Activated gamma-delta T cell treated with Interleukin-2 at 50 U/mL for 16 hours (primary cell): ENCODE measurements at places on chromosomes 11 and 22.

DNA sequence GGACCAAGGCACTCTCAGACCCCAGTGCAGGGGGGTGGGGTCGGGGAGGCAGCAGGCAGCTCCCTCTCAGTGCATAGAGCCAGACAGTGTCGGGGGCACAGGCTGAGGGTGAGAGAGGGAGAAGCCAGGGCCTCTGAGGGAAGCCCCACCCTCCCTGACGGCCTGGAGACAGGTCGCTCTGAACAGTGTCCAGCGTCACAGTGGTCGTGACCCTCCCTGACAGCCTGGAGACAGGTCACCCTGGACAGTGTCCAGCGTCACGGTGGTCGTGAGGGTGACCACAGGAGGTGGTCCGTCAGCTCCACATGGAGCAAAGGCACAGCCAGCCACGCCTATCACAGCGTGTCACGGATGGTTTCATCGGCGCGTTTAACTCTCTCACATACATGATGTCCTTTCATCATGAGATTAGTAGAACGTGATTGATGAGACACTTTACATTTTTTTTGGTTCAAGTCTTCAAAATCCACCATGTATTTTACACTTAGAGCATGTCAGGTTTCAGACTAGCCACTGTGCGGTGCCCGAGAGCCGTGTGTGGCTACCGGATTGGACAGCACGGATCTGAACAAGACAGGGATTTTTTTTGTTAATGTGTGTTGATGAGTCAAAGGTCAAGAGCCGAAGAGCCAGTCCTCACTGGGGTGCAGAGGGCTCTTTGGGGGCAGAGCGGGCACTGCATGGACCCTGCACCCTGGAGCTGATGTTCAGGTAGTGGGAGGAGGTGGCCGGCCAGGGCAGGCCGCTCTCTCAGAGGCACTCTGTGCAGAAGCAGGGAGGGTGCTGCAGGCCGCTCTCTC lies 23.9 kb upstream of the PANX2 start:
- no peak for DNase-seq

DNA sequence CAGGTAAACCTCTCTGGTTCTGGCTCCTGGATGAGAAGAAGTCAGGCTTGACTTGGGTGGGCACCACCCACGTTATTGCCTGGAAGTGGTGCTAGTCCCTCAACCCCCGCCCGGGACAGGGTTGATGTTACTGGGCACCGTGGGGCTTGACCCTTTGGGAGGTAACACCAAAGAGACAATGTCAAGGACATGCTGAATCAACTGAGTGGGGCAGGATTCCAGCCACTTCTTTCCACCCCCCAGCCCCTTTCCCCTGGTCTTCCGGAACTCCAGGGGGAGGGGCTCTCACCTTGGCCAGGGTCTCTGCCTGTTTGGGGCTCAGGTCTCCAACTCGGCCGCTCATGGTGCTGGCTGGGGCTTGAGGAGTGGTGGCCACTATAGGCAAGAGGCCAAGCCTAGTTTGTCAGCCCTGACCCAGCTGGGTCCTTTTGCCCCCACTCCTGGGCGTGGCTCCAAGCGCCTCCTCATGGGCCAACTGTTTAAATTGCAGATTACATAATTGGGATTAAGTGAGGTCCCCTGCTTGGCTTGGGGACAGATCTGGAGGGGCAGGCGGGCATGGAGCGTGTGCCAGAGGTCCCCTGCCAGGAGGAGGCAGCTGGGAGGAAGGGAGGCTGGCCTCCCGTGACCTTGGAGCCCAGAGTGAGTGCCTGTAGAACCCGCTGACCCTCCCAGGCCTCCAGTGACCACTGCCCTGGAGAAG lies at the start of gene SEC14L3:
Gene SEC14L3 (minus strand): TSS at position 402 of the 703 bp plus-strand sequence. CDS start 59 bp downstream, at position 343.
- DNase-seq = no peak

DNA sequence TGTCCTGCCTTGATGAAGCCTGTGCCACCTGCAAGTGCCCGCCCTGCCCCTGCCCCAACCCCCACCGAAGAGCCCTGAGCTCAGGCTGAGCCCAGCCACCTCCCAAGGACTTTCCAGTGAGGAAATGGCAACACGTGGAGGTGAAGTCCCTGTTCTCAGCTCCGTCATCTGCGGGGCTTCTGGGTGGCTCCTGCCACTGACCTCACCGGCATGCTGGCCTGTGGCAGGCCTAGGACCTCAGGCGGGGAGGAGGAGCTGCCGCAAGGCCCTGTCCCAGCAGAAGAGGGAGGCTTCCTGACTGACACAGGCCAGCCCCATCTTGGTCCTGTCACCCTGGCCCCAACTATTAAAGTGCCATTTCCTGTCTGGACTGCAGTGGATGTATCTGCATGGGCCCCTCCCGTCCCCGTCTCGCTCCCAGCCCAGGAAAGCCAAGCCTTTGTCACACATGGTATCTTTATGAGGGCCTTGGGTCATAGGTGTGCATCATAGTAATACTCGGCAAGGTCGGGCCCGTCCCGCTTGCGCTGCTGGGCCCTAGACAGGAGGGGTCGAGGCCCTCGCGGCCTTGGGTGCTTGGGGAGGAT lies 882 bp downstream of the FREY1 start:
- no peak for DNase-seq

- DNase-seq = no peak
These were observed 65.8 kb downstream of the CSTPP1 start for GRCh38 chr11:47002390-47002789.

- no peak for DNase-seq
These were observed 15.9 kb downstream of the KLHL22 start for GRCh38 chr22:20479612-20480196.

DNA sequence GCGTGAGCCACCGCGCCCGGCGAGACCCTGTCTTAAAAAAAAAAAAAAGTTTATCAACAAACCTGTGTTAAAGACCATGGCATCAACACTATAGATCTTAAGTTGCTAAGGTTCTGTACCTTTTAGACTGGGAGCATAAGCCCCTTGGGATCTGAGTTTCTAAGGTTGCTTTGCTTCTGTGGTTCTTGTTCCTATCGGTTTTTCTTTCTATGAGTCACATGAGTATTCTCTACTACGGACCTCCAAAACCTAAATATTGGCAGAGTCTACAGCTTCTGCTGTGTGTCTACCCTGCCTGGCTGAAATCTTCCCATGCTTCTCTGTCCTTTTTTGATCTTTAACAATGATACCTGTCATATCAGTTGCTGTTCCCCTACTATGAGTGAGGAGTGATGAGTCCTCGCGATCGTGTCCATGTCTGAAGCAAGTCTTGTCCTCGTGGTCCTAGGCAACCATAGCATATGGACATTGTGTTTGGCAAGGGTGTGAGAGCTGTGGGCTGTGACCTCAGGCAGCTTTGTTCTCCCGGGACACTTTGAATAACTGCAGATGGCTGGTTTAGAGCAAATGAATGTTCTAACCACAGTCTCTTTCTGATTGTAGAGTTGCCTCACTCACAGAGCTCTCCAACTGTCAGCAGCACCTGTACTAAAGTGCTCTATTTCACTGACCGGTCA lies 9.0 kb upstream of the DLAT start:
- no peak for DNase-seq

DNA sequence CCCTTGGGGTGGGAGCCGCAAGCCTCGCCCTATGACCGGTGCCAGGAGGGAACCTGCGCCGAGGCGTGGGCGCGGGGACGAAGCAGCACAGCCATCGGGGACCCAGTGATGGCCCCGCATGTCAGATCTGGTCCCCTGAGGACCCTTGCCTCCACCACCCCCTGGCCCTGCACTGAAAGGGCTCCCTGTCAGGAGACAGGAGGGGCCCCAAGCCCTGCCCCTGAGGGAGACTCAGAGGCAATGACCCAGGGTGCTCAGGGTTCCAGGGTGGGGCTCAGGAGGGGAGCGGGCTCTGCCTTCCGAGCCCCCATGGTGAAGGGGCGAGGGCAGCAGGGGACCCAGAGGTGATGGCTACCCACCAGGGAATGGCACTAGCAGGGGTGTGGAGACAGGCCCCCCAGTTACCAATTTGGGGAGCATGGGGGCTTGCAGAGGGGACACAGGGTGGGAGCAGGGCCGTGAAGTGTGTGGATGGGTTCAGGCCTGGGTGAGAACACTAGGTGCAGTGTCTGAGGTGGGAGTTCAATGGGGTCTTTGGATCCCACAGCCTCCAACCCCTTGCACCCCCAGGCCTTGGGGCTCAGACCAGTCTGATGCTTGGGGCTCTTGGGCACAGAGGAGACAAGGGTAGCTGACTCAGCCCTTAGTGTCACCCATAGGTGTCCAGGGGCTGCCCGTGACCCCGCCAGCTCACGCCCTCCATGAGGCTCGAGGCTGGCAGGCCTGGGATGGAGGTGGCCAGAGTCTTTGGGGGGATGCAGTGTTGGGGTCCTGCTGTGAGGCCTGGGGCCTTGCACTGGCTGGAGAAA lies 499 bp downstream of the LRRC56 start:
- DNase-seq = no peak
